Endothelial cell of coronary artery (primary cell): ENCODE measurements at places on chromosomes 6 and 20. TPM values are rescaled to one million over a fixed set of nuclear protein-coding genes. Genes with fewer than 3 reads are reported as not detected.

The PBOV1 gene
- not detected in 2 replicates for total RNA-seq

The MAS1 gene
- total RNA-seq: not detected in 2 replicates

The LST1 gene
- 0.72 and 1.0 TPM in 2 replicates for total RNA-seq

The CRISP1 gene
- not detected in 2 replicates for total RNA-seq

The MAP7 gene
- total RNA-seq: 0.28 and 0.36 TPM in 2 replicates

The SOX12 gene
- 4.0 and 4.9 TPM in 2 replicates for total RNA-seq
